ENCODE measurements at places on chromosomes 11 and 22. TPM values are rescaled to one million over a fixed set of nuclear protein-coding genes. Genes with fewer than 3 reads are reported as not detected.

- DNase-seq: peak; percentile 71
These were observed at the start of gene CWF19L2 for GRCh38 chr11:107457558-107458271. CWF19L2 (minus strand) TSS chr11:107457825; CDS start chr11:107457816, 9 bp downstream.

DNA sequence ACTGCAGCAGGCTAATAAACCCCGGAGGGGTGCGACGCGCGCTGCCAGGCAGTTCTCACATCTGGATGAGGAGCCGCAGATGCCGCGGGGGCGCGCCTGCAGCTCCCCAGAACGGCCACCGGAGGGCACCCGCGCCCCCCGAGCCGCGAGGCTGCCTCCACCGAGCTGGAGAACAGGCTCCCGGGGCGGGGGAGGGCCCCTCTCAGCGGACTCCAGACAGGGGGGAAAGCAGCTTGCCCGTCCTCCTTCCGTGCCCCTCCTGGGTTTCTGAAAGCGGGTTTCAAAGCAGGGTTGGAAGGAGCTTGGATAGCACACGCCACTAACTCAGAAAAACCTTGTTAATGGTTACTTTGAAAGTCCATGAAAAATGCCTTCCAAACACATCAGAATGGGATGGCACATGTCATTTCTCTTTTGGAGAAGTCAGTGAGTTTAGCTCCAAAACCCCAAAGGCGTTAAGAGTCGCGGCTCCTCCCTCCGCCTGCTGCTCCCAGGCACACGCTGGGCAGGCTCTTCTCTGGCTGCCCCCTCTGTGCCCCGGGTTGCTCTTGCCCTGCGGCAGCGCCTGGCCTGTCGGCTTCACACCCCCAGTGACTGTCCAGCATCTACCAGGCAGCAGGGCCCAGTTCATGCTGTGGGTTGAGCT is 317.8 kb downstream of the NTM start:
- peak; percentile 69 for DNase-seq

DNA sequence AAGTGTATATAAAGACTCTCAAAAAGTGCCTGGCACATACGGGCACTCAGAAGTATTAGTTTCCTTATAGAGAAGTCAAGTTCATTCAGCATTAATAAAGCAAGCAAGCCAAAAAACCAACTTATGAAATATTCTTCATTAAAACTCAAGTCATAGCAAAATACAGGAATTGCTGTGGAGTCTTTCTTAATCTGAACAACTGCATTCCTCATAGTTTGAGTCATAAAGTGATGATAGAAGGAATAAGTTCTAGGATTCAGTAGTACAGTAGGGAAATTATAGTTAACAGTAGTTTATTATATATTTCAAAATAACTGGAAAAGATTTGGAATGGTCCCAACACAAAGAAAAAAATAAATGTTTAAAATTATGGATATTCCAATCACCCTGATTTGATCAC is 200.3 kb downstream of the C11orf91 start:
- DNase-seq: no peak

The PLAAT5 gene
- total RNA-seq: 0.77 TPM

The ST14 gene
- total RNA-seq: 0.30 TPM

The OR51G1 gene
- not detected for total RNA-seq

DNA sequence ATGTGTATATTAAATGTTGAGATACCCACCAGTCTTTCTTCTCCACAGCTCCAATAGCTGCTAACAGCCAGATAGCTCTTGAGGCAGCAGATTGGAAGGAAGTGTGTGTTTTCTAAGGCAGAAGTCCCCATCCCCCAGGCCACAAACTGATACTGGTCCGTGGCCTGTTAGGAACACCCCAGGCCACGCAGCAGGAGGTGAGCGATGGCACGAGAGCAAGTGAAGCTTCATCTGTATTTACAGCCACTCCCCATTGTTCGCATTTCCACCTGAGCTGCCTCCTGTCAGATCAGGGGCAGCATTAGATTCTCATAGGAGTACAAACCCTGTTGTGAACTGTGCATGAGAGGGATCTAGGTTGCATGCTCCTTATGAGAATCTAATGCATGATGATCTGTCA is 12.7 kb downstream of the CCDC73 start:
- no peak for DNase-seq

The GGTLC2 gene
- total RNA-seq: not detected

DNA sequence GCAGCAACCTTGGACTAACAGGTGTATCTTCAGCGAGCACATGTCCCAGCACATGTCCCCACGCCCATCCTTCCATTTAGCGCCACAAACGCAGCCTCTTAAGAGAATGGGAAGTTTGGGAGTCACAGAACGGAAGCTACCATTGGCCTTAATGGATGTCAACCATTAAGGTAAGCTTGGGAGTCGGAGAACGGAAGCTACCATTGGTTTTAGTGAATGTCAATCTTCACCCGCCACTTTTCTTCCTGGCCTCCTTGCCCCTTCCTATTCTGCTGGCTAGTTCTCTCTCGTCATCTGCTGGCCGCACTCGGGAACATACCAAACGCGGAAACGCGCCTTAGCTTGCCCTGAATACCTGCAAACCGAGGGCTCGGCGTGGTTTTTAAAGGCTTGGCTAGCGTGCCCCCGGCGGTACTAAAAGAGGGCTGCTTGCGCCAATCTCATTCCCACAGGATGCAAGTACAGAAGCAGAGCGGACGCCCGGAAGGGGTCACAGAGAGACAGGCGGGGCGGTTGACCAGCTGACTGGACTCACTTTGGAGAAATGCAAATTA is 24.3 kb downstream of the GLYATL1 start:
- no peak for DNase-seq

- DNase-seq: no peak
These were observed 3.3 kb upstream of the MIEF1 start for GRCh38 chr22:39498802-39499201.

GRCh38 chr11:86390487-86390886 is 15.8 kb downstream of the CCDC81 start:
- DNase-seq: no peak

The CARD16 gene
- not detected for total RNA-seq

The NXPE2 gene
- 0.26 TPM for total RNA-seq

- DNase-seq: no peak
These were observed 24.5 kb downstream of the MICAL3 start for GRCh38 chr22:17999851-18000250.

- no peak for DNase-seq
These were observed 424.5 kb upstream of the ANO5 start for GRCh38 chr11:21768388-21768787.

DNA sequence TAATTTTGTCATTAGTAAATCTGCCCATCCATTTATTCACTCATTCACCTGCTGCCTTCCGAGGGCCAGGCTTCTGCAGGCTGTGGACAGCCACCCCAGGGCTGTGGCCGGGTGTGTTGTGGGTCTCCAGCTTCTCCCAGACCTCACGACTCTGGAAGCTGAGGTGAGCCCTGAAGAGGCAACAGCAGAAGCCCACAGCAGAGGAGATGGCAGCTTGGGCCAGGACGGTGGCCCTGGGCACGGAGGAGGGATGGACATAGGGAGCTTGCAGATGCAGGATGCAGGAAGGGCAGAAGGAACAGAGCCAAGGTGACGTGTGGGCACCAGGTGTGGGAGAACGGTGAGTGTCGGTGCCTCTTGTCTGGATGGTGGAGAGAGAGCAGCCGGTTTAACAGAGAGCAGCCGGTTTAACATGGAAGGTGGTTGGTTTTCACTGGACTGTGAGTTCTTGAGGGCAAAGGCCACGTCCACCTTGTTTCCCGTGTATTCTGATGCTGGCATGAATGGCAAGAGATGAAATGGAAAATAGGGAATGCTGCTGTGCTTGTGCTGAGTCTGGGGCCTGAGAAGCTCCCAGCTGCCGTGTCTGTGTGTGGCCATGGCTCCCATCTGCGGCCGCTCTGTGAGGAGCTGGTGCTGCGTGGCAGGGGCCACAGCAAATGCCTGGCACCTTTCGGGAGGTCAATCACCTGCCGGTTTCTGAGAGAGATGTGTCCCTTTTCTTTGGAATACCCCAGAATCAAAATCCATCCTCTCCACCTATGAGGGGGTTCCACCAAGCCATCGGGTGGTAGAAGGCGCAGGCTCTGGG is 669.9 kb downstream of the BRD1 start:
- DNase-seq: no peak

The OR51B4 gene
- total RNA-seq: not detected

GRCh38 chr22:16958475-16958874 is 49.5 kb downstream of the GAB4 start:
- no peak for DNase-seq
